ENCODE measurements at places on chromosomes 11 and 22.

DNA sequence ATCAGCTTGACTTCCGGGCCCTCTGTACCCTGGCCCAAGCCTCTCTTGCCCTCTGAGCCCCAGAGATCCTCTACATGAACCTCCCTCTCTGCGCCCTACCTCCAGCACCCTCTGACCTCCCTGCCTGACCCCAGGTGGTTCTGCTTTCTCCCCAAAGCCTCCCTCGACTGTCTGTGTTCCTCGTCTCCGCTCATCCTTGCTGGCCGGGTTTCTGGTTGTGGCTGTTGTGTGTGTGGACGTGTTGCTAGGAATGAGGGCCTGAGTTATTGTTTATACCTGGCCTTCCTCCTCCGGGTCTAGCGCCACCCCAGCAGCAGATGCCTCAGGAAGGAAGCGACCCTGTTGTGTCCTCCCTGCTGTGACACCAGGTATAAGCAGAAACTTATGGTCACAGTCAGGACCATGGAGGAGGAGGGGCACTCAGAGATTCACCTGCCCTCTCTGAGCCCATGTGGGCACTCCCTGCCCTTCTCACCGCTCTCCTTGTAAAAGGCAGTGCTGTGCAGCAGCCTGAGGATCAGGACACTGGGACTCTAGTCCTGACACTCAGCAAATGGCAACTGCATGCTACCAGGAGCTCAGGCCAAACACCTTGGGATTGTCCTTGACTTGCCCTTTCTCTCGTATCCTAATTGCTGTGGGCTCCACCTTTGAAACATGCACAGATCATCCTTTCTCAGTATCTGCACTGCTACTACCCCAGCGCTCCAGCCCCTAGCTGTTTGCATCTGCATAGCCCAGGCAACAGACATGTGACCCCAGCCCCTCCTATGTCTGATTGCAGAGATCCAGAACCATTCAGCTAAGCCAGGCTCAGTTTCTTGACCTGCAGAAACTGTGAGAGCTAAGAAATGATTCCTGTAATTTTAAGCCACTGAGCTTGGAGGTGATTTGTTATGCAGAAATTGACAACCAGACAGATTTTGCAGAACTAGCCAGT lies 140.1 kb downstream of the ST3GAL4 start:
- DNase-seq = no peak

DNA sequence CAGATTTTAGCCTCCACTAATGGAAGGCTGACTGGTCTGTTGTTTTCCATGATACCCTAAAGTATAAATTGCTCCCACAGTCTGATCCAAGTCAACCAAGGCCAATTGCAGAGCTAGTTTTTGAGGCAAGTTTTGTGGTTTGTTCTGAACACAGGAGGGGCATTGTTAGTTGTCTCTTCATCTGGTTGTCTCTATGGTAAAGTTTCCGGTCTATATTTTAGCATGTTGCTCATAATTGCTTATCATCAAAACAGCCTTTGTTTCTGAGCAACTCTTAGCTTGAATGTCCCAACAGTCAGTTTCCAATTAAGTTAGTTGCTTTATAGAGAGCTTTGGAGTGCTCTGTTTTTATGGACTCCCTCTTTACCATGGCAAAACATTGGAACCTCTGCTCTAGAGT lies 217.6 kb upstream of the CARD18 start:
- no peak for DNase-seq

DNA sequence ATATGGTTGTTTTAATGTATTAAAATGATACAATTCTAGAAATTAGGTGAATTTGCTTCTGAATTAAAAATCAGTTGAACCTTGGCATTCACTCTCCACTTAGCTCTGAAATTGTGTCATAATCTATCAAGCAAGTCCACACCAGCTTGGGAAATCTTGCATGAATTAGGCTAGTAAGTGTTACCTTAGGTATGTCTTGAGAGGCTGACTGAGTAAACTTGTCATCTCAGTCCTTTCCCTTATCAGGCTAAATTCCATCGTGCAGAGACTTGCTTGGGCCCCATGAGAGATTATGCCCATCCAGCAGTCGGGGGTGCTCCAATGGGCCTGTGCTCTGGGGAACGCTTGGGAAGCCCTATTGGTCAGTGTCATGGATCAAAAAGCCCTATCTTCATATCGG lies 33.9 kb upstream of the ST14 start:
- no peak for DNase-seq

- no peak for DNase-seq
These were observed 26.7 kb downstream of the FLI1 start for GRCh38 chr11:128720522-128720985.

GRCh38 chr11:47328449-47329390 lies 23.8 kb downstream of the MYBPC3 start:
- no peak for DNase-seq

DNA sequence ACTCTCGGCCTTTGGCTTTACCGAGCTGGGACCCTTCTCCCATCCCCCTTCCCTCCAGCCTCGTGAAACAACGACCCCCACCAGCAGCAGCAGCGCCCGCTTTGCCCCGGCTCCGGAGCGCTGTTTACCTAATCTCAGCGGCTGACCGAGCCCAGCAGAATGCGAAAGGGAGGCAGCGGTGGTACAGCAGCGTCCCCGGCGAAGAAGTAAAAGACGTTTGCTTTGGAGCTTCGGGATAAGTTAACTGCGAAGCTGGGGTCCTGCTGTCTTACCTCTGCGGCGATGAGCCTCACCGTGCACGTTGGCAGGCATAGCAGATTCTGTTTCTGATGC lies 2.0 kb upstream of the LARGE1 start:
- DNase-seq = no peak

- peak; percentile 56 for DNase-seq
These were observed 8.7 kb downstream of the DRAP1 start for GRCh38 chr11:65927904-65928397.

- DNase-seq = no peak
These were observed 4.6 kb downstream of the PRG3 start for GRCh38 chr11:57376095-57377090.

DNA sequence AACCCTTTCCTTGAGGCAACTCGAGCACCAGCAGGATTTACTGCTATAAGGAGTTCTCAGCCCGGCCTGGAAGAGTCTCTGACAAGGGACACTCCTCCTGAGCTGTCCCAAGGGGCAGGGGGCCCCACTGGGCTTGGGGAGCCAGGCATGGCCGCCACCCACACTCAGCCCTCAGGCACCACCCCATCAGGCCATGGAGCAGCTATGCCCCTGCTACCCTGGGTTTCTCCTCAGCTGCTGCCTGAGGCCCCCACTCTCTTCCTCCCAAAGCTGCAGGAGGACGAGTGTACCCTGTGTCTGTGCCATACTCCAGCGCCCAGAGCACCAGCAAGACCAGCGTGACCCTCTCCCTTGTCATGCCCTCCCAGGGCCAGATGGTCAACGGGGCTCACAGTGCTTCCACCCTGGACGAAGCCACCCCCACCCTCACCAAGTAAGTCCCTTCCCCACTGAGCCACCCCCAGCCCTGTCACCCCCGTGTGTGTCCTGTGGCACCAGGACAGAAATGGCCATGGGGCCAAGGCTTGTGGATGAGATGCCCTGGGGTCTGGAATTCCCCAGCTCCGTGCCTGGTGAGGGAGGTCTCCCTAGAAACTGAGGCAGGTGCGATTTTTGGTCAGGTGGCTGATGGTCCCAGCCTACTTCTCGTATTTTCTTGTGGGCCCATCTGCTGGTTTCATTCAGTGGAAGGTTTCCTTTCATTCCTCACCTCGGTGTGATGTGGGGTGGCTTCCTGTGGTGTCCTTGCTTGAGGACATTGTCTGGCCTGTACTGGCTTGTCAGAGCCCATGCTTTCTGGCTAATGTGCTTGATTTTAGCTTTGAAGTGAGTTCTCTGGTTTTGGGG lies 28.4 kb downstream of the TAB1 start:
- DNase-seq = no peak

- no peak for DNase-seq
These were observed 7.1 kb downstream of the VSIG10L2 start for GRCh38 chr11:125952973-125953372.

DNA sequence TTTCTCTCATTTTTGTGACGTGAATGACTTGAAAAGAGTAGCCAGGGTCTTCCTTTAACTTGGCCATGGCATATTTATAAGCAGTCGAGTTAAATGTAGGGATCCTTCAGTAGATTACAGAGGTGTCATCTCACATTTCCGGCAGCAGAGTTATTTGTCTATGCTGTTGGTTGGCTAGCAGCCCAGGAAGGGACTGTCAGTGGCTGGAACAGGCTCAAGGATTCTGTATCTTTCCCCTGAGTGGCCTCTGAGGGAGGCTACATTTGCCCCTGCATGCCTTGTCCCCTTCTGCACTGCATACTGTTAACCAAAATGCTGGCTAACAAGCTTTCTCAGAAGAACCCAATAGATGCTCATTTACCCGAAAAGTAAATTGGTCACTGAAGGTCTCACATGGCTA lies 187.6 kb downstream of the PGR start:
- no peak for DNase-seq

- DNase-seq = no peak
These were observed 30.9 kb downstream of the LMO2 start for GRCh38 chr11:33860926-33861325.

- DNase-seq = no peak
These were observed 9.2 kb downstream of the OR8B4 start for GRCh38 chr11:124415356-124415923.

DNA sequence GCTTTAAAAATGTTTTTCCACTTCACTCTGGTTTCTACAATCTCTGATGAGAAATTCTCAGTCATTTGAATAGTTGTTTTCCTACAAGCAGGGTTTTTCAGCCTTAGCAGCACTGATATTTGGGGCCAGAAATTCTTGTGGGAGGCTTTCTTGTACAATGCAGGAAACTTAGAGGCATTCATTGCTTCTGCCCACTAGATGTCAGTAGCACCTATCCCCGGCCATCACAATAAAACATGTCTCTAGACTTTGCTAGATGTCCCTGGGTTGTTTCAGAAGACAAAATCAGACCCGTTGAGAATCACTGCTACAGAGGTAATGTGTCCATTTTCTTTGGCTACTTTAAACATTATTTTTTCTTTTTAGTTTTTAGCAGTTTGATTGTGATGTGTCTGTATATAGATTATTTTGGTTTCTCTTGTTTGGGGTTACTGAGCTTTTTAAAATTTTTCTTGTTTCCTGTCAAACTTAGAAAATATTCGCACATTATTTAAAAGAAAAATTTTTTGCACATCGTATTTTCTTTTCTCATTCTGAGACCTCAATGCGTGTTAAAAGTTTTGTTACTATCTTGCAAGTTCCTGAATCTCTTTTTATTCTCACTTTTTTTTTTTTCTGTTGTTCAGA lies 60.8 kb upstream of the CCDC179 start:
- no peak for DNase-seq

DNA sequence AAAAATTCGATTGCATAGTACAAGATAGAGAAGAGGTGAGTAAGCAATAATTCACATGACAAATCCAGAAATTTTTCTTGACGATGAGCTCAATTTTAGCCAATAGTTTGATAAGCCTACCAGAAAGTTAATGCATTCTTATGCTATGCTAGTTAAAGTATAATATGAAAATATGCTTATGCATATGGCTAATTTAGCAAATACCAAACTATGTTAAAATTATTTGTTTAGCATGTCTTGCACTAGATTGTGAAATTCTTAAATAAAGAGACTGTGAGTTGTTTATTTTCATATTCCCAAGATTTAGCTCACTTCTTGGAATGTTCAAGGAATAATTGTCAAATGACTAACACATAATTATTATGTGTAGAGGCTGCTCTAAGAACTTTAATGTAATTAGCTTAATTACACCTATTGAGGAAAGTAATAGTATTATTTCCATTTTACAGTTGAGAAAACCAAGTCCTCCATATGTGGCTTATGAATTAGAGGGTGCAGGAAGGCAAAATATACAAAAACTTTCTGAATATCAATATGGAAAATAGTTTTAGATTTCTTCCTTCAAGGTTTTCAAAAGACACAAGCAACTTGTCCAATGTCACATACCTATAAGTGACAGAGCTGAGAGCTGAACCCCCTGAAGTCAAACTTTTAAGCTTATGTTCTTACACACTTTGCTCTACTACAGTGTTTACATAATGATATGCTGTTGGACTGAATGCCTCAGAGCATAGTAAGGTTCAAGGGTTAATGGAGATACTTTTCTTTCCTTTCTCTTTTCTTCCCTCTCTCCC lies 45.9 kb upstream of the ARHGAP20 start:
- DNase-seq = no peak

DNA sequence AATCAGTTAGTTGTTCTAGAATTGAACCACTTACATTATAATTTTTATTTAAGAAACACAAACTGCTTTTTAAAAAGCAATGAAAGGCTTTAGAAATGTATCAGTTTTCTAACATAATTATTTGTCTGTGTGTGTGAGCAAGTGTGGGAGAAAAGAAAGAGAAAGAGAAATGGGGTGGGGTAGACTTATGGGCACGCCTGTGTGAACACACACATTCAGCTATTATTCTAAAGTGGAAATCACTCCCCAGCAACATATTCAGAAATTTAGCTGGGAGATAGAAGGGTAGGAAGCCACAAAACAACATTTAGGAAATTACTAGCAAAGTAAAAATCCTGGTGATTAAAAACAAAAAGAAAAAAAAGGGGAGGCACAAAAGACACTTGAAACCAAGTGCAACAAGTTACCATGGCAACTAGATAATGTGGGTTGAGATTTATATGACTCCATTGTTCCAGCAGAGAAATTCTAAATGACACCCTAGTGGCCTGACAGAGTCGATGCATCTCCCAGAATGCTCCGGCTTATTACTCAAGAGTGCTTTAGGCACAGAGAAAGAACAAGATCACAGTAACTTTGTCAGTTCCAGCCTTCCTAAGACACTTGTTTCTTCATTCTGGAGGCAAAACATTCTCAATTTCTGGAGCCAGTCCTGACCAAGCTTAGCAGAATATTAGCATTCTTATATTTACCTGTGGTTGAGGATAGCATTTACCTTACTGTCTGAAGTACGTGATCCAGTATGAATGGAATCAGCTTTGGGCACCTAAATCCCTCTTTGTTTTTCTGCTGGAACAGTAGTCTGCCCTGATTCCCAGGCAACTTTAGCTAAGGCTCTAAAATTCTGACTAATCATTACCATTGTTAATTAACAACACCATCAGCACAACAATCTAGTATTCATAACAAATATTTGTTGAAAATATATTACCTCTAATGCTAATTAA lies 444.4 kb downstream of the DLG2 start:
- DNase-seq = no peak

DNA sequence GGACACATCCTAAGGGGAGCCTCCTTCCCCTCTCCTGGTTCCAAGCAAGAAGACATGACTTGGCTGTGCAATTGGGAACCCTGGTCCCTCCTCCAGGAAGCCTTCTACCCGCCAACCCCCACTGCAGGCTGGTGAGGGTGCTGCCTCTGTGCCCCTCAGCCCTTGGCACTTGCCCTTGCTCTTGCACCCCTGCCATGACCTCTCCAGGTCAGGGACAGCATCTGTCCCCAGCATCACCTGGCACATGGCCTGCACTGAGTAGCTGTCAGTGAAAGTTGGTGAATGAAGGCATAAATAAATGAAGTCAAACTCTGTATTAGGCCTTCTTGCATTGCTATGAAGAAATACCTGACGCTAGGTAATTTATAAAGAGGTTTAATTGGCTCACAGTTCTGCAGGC lies 1.9 kb upstream of the GTSE1 start:
- no peak for DNase-seq

GRCh38 chr11:13271060-13271693 lies 6.4 kb upstream of the BMAL1 start:
- DNase-seq = no peak
